ENCODE measurements at places on chromosomes 16 and 17.
A peak's percentile ranks its signal among the peaks of the same experiment; 100 is the strongest.

GRCh38 chr16:27164352-27164751 is 39.0 kb upstream of the KDM8 start:
- DNase-seq = no peak

DNA sequence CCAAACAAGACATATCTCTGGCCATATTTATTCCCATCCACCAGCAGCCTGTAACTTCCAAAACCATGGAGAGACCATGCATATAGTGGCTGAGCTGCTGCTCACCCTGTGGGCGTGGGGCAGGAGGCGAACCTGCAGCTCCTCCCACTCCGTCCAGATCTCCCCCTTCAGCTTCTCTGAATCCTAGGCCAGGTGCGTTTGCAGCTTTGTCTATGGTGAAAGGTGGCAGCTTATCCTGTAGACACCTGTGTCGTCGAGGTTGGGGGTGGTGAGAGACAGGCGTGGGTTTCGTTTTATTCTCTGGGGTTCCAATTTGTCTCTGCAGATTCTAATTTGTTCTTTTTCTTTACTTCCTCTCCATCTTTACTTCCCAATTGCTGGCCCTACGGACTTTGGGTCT is 9.7 kb upstream of the ANKS4B start:
- no peak for DNase-seq

- no peak for DNase-seq
Observed at GRCh38 chr17:73630531-73630930, 13.7 kb downstream of the SDK2 start.

GRCh38 chr17:17681744-17682292 is 560 bp downstream of the RAI1 start:
- DNase-seq = no peak

- no peak for DNase-seq
Observed at GRCh38 chr17:30905742-30906100, 317 bp downstream of the TEFM start.

DNA sequence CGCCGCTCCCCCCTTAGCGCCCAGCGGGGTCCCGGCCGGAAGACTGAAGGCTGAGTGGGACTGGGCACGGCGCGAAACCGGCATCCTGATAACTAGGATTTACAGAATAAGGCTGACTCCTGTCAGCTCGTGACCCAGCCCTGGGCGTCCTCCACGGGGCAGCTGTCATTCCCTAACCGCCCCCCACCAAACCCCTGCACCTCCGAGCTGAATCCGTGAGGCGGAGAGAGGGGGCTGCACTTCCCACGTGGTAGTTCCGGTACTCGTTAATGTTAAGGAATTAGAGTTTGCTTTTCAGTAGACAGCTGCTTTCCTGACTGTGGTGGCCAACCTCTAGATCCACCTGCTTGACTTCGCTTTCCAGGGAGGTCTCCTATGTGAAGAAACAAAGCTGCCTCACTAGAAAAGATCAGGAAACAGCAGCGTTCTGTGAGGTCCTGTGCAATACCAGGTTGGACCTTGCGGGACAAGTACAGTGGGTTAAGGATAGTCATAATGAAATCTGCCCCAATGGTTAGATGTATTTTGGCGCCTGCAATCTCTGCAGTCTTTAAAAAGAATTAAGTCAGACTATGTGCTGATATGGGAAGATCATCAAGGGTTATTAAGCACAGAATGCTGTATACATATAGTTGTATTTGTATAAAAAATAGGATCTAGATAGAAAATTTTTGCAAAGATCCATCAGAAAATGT is 1.1 kb upstream of the WBP2 start:
- no peak for DNase-seq

GRCh38 chr17:901191-901950 is 78.2 kb downstream of the NXN start:
- DNase-seq = no peak

- DNase-seq = no peak
Observed at GRCh38 chr16:67544329-67544841, 15.8 kb downstream of the RIPOR1 start.

GRCh38 chr17:58120195-58120822 is 27.9 kb upstream of the OR4D1 start:
- peak; percentile 33 for DNase-seq

GRCh38 chr17:74085434-74085833 is 118.0 kb upstream of the RPL38 start:
- DNase-seq = no peak

DNA sequence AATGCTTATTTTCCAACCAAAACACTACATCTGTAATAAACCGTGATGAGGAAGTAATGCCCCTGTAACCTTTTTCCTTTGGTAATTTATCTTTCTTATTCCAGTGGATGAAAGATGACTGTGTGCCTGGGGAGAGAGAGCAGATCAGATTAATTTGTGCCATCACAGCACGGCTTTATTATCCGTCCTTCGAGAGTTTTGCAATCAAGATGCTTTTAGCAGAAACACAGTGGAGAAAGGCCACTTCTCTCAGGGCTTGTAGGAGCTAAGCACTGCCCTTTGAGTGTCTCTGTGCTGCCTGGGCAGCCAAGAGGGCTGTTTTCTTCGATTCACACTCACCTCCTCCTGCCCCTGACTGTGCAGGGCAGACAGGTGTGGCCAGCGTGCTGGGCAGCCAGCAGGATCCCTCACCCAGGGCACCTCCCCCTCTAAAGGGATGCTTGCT is 190.2 kb downstream of the PRKCA start:
- no peak for DNase-seq

DNA sequence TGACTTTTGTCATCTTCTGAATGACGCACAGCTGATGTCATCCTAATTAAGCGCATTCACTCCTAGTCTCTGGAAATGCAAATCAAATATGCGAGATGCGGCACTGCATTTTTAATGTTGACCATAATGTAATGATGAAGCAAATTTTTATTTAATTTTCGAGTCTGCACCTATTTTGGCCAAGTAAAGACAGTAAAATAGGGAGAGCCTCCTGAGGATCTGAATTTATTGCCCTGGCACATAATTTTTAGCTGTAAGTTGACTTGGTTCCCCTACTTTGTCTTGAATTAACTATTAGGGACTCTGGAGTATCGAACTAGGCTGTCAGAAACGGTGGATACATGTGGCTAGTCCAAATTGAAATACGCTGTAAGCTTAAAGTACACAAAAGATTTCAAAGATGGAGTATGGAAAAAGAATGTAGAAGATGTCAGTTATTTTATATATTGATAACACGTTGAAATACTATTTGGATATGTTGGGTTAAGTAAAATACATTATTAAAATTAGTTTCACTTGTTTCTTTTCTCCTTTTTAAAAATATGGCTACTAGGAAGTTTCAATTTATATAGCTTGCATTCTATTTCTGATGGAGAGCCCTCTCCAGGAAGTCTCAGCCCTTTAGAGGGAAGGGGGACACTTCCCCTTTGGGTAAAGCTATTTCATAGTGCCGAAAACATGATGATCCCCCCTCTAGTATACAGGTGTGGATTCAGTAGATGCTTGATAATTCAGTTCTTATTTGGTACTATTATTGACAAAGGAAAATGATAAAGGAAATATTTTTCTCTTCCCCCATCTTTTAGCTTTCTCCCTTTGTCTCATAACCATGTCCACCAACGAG is 991 bp downstream of the KPNA2 start:
- no peak for DNase-seq

DNA sequence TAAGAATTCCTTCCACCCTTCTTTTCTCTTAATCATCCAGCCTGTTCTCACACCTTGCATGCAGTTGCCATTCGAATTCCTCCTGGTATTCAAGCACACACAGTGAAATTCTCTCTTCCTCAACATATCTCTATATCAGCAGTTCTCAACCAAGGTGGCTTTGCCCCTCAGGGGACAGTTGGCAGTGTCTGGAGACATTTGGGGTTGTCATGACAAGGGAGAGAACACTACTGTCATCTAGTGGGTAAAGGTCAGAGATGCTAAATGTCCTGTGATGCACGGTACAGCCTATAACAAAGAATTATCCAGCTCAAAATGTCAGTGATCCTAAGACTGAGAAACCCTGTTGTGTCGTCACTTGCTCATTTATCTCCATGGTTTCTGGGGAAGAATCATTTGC is 94.8 kb upstream of the CPHXL start:
- DNase-seq = no peak

GRCh38 chr16:27768651-27769272 is 218.8 kb downstream of the KATNIP start:
- no peak for DNase-seq

GRCh38 chr16:78599271-78599670 is 499.8 kb downstream of the WWOX start:
- no peak for DNase-seq

- DNase-seq = no peak
Observed at GRCh38 chr17:2901582-2901981, 105.3 kb downstream of the RAP1GAP2 start.

- no peak for DNase-seq
Observed at GRCh38 chr17:37494971-37495370, 5.3 kb downstream of the DUSP14 start.

DNA sequence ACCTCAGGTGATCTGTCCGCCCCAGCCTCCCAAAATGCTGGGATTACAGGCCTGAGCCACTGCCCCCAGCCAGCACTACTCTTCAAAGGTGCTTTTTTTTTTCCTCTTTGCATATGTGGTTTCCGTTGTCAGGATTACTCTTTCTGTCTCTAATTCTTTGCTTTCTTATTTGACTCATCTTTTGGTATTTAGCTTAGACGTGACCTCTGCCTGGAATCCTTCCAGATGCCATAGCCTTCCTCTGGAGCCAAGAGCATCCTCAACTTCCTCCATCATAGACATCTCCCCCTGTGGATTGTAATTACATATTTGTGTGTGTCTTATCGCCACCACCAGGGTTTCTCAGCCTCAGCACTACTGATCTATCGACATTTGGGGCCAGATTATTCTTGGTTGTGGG is 84.4 kb upstream of the XYLT1 start:
- DNase-seq = no peak

DNA sequence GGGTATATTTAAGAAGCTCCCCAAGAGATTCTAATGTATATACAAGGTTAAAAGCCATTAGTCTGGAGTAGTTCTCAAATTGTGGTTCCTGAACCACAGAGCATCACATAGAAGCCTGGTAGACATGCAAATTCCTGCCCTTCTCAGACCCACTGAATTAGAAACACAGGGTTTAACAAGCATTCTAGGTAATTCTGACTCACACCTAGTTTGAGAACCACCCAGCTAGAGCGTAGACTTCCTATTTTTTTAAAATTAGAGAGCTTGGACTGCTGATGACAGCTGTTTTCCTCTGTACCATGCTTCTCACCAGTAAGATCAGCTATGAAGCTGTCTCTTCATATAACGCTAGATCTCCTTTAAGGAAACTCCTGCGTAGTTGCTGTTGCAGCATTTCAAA is 50.6 kb downstream of the HS3ST3B1 start:
- DNase-seq = no peak

DNA sequence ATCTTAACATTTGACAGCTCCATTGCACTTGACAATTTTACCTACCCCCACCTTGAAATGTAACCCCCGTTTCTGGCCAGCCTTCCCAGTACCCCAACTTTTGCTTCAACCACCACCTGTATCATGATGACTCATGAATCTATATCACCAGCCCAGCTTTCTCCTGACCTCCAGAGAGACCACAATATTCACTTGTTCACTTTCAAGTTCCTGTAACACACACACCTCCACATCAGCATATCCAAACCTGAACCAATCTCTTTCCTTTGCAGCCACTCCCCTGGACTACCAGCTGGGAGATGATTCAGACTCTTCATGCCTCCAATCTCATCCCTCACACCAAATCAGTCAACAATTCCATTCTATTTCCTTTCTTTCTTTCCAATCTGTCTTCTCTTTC is 8.0 kb downstream of the SMG6 start:
- no peak for DNase-seq

GRCh38 chr16:54265575-54266107 is 20.9 kb downstream of the IRX3 start:
- DNase-seq = no peak

DNA sequence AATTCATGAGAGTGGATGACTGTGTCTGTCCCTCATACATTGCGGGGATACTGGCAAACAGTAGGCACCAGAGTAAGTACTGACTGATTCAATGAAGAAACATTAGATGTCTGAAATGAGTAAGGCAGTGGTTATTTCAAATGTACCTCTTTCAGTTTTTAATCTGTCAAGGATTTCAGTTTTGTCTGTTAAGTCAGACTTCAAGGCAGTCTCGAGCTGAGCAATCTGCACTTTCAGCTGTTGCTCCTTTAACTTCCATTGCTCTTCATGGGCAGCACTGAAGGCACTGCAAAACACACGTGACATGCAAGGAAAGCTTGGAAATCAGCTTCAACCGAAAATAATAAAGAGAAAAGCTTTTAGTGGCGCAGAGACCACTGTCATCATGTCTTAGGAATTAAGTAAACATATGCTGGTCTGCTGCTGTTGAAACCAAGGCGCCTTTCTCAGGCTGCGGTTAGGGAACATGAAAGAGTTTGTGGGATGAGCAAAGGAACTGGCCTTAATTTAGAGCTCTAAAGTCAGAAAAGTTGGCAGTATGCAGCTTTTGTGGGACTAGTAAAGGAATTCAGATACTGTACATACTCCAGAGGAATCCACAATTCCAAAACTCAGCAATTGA is 38.8 kb downstream of the RPGRIP1L start:
- no peak for DNase-seq

DNA sequence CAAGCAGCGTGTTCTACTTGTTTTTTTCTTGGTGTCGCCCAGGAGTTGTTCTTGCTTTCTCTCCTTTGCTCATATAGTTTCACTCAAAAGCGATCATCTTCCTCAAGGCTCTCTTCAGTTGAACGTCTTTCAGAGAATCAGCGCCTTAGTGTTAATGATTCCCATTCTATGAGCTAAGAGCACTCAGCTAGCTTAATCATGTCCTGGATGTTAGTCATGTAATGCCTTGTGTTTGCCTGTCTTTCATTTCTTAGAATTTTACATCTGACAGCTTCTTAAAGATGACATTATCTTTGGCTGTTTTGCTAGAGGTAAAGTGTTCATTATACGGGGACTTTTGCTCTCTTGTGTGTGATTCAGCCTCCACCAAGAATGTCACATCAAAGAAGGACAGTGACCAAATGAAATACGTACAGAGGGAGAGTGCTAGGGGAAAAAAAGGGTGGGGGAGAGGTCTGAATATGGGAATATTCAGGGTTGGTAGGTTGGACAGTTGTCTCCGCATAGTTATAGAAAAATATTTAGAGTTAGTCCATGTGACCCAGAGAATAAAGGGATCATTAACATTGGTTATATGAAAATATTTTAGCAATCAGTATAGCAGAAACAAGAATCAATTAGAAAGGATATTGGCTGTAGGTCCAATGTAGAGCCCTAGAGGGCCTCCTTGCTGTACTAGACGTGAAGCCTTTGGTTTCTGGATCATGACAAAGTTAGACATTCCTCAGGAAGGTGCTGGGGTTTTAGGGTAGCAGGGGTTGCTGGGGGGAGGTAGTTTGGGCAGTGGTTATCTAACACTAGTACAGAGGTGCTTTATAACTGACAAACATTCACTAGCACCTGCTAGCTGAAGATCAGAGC is 31.9 kb upstream of the ANKFN1 start:
- DNase-seq = no peak

- no peak for DNase-seq
Observed at GRCh38 chr16:68377667-68378393, 67.0 kb downstream of the PRMT7 start.

Measured in activated CD4-positive, alpha-beta T cell treated with anti-CD3 and anti-CD28 coated beads, Interleukin-2, amount 50 U/mL, for 24 hours (primary cell).